ENCODE measurements at places on chromosomes 16 and 17.

DNA sequence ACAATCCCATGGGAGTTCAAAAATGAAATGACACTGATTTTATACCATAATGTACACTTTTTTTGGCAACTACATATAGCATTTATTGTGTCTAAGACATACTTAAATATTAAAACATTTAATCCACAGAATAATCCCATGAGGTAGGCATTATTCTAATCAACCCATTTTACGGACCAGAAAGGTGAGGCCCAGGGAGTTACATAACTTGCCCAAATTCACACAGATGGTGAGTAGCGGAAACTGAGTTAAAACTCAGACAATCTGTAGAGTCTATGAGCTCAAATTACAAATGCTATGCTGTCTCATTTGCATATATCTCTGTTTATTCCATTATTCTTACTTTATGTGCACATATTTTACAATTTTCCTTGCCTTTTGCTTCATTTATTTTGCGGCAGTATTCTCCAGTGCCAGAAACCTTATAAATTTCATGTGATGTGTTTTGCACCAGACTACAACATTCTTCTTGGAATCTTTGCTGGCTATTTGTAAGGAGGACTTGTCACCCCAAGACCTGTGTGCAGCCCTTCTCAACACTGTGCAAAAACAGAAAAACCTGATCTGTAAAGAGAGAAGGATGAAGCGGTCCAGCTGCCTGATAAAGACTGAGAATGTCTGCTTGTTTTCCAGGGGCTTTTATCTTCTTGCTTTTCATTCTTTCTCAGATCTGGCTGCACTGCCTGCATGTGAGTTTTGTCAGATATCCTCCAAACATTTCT, 2.3 kb upstream of the ABCA9 start:
- DNase-seq: no peak

- no peak for DNase-seq
Observed at GRCh38 chr17:19876529-19877161, 8.9 kb upstream of the ULK2 start.

GRCh38 chr16:27840311-27841060, 223.0 kb downstream of the GSG1L start:
- DNase-seq: peak; percentile 9

DNA sequence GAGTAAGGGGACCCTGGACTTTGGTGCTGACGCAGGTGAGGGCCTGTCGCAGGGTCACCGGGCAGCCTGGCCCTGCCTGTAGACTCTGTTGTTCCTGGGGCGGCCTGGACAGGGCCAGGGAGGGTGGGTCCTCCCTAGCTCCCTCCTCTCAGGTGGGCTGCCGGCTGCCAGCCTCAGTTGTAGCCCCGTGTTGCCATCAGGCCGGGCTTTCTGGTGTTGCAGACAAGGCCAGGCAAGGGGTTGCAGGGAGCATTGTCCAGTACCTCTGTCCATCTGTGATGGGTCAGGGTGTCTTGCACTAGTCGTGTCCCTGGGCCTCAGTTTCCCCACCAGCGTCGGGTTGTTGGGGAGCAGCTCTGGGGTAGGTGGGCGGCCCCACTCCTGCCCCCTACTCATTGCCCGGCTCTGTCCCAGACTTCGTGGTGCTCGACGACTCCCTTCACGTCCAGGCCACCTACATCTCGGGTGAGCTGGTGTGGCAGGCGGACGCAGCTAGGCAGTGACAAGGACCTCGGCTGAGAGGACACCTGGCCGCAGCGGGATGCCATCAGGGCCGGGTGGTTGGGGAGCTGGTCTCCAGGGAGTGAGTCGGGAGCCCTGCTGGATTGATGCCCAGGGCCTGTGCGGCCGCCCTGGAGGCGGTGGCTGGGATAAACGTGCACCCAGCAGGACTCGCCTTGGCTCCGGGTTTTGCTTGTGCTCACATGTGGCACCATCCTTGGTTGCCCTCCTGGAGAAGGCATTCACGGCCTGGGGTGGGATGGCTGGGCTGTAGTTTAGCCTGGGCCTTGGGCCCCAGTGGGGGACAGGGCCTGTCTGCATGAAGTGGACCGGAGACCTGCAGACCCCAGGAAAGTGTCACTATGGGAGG, 1.9 kb downstream of the CEMP1 start:
- peak; percentile 31 for DNase-seq

GRCh38 chr16:86227041-86227440, 283.3 kb upstream of the FOXF1 start:
- DNase-seq: no peak

DNA sequence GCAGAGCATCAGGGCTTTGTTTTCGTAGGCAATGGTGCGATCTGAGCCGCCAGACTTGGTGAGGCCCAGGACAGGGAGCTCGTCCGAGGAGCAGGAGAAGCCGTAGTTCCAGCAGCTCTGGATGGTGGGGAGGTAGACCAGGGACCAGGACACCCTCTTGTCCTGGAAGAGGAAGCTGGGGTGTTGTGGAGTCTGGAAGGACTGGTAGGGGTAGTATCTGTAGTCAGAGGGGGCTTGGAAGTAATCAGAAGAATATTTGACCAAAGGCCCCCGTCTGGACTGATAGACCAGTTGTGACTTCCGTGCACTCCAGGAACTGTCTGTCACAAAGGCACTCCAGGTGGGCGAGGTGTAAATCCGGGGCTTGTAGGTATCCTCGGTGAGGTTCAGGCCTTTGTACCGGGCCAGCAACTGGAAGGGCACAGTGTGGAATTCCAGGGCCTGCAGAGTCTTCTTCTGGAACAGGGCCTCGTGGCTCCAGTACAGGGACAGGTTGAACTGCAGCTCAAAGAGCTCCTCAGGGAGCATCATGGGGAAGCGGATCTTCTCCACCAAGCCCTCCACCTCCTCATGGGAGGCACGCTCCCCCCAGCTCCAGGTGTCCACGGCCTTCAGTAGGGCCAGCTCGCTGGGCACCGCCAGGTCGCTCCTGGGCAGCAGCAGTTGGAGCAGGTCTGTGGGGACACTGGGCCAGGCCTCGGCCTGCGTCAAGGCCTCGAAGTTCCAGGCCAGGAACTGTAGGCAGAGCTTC, 7.8 kb downstream of the LGALS3BP start:
- DNase-seq: no peak

- no peak for DNase-seq
Observed at GRCh38 chr16:75640598-75640997, 6.9 kb downstream of the KARS1 start.

DNA sequence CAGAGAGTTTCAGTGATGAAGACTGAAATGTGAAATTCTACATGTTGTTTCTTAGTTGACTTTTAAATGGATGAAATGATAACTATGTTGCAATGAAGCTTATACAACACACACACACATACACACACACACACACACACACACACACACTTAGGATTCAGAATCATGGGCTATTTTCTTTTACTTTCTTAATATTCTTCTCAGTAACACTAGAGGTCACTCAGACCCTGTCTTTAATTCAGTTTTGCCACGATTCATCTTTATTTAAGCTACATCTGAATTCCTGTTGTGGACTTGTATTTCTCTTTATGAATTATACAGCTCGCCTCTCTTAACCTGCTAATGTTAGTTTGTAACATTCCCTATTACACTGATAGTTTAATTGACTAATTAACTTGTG, 109.6 kb upstream of the GOT2 start:
- peak; percentile 44 for DNase-seq

GRCh38 chr17:81464586-81464985, 48.0 kb downstream of the ACTG1 start:
- DNase-seq: no peak

DNA sequence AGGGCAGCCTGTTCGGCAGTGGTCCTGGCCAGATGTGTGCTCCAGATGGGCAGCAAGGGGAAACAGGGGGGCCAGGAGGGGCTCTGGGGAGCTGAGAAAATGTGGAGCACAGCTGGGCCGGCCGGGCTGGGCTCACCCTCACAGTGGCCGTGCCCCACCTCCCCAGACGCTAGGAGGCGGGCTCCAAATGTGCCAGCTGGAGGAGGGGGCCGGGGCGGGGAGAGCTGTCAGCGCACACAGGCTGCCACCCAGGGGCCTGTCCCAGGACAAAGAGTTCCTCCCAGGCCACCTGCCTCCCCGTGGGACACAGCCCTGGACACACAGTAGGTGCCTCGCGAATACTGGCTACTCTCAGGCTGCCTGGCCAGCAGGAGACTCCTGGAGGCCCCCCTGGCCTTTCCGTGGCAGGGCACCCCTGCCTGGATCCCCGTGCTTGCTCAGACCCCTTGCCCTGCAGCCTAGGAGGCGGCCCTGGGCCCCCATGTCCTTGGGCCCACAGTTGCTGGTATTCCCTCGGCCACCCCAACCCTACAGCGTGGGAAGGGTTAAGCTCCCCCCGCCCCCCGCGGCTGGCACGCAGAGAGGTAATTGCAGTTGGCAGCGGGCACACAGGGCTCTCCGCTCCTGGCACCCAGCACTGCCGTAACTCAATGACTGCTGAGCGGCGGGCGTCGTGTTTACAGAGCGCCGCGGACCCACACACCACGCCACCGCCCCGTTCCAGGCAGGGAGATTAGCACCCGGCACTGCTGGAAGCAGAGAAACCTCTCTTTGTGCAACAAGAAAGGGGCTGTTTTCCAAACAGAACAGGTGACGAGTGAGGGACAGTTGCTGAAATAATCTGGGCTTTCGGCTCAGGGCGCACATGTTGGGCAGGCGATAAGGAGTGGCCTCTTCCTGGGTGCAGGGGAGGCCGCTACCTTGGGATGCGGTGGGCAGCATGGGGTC, 32.2 kb downstream of the BAHCC1 start:
- DNase-seq: no peak

- no peak for DNase-seq
Observed at GRCh38 chr16:17212606-17213005, 258.2 kb downstream of the XYLT1 start.

DNA sequence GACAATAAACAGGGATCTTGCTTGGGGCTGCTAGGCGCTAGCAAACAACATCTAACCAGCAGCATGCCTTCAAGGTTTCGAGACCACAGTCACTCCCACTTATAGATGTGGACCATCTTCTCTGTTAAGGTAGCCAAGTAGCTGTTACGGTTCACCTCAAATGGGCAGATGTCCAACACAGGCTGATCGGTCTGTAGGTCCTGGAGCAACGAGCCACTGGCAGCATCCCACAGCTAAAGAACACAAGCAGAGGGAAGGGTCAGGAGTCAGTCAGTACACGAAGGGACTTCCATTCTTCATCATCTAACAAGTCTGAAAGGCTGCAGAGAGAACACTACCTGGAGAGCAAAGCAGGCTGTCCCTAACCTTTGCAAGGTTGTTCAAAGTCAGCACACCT, 16.9 kb upstream of the GLG1 start:
- DNase-seq: no peak

DNA sequence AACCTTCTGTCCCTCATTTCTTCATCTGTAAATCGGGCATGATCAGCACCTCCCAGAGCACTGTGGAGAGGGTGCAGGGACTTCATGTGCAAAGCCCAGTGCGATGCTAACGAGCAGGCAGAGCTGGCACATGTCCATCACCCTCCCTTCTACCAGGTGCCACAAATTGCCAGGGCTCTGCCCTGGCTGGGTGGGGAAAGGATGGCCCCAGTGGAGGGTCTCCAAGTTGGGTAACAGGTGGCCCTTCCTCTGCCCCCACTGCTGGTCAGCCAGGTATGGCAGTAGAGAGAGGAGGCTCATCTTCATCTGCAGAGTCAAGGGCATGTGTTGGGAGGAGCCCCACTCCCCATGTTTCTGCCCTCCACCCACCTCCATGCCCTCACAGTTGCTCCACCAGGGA, 61.5 kb upstream of the CDH5 start:
- DNase-seq: no peak

GRCh38 chr16:49604602-49605001, 231.0 kb downstream of the C16orf78 start:
- DNase-seq: no peak

DNA sequence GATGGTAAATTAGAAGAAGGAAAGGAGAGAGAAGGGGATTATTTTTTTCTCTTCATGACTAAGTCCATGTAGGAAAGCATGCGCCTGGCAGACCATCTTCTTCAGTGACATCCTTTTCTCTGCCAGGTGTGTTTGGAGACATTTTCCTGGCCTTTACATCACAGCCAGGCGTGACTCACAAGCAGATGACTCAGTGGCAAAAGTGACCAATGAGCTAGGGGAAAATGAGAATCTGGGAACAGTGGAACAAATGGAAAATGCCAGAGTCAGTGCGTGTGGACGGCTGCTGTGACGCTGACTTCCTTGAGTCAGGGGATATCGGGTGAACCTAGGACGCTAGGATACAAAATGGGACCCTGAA, 9.4 kb downstream of the KIAA0513 start:
- DNase-seq: peak; percentile 77
